T-helper 17 cell (primary cell): ENCODE measurements at places on chromosomes 5 and 9. TPM values are rescaled to one million over a fixed set of nuclear protein-coding genes. Genes with fewer than 3 reads are reported as not detected.

DNA sequence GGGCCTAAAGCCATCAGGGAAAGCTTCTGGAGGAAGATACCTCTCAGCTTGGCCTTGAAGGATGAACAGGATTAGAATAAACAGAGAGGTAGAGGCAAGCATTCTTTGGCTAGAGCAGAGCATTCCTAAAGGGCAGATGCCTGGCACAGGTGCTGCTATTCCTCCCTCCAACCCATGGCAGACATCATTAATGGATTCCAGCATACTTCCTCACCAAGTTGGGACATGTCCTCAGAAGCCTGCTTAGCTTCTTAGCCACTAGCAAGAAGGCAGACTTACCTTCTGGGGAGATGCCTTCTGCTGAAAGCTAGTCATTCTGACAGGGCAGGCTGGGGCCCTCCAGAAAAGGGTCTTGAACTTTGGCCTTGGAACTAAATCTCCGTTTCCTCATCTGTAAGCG is 122.0 kb downstream of the RGS3 start:
- H3K27ac ChIP-seq: peak overlapping the region; percentile 84
- H3K36me3 ChIP-seq: no peaks in the 10 kb centered on the region
- peak overlapping the region; percentile 19 for H3K4me3 ChIP-seq
- H3K4me1 ChIP-seq: peaks cover 57% of the 10 kb centered on the region

- peaks cover 90% of the 10 kb centered on the region for H3K27me3 ChIP-seq
- no peak overlapping the region for H3K27ac ChIP-seq
- H3K4me1 ChIP-seq: peaks cover 3% of the 10 kb centered on the region
- DNase-seq: no peak
- H3K36me3 ChIP-seq: no peaks in the 10 kb centered on the region
Measured at GRCh38 chr9:132121021-132121420, 40.8 kb upstream of the NTNG2 start.

Gene GRXCR2
- not detected for total RNA-seq

GRCh38 chr5:96022971-96023370 is 61.3 kb upstream of the ELL2 start:
- H3K27ac ChIP-seq: no peak overlapping the region
- H3K4me3 ChIP-seq: no peak overlapping the region

DNA sequence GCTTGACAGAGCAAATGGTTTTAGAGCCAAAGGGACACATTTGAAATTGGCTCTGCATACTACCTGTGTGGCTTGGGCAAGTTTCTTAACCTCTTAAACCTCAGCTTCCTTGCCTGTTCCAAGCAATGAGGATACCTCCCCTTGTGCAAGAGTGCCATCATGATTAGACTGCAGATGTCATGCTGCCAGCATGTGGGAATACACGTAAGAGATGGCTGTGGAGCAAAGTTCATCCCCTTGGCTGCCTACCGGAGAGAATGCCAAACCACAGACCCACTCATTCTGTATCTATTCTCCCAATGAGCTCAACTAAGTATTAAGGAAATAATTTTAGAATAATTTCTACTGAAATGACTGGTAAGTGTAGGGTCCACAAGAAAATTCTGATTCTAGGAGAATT is 101.3 kb downstream of the WDR41 start:
- H3K4me1 ChIP-seq: no peaks in the 10 kb centered on the region
- no peak for DNase-seq
- no peak overlapping the region for H3K4me3 ChIP-seq

GRCh38 chr9:136525207-136525606 is 20.6 kb downstream of the NOTCH1 start:
- no peak overlapping the region for H3K4me3 ChIP-seq
- H3K36me3 ChIP-seq: no peaks in the 10 kb centered on the region
- H3K27me3 ChIP-seq: no peaks in the 10 kb centered on the region
- no peak for DNase-seq
- H3K4me1 ChIP-seq: peaks cover 2% of the 10 kb centered on the region

DNA sequence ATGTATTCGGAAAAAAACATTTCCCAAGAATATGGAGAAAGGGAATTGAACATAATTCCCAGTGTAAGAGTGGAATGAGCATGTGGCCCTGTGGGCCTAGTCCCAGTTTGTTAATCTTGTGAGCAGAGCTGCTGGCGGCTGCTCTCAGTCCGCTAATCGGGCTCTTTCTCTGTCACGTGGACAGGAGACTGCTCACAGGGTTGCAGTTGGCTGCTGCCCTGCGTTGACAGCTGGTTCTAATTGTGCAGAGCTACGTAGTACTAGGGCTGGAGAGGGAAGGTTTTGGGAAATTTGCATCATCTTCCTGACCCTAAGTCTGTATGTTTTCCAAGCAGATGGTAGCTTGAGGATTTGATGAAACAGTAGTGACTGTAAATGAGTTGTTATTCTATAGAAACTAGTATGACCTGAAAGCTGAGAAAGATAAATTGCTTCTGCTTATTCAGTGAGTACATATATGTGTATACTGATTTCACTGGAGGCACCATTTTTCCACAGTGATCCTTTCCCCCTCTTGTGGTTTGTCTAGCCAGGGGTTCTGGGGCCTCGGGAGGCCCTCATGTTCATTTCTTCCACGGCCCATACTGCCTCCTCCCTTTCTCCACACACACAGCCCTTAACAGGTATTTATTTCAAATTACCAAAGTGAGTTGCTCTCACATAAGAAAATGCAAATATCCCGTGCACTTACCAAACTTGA is 100.6 kb downstream of the ANGPTL2 start:
- no peaks in the 10 kb centered on the region for H3K27me3 ChIP-seq
- no peak overlapping the region for H3K4me3 ChIP-seq
- peaks cover 6% of the 10 kb centered on the region for H3K4me1 ChIP-seq
- no peak for DNase-seq
- H3K27ac ChIP-seq: no peak overlapping the region
